ENCODE measurements at places on chromosomes 3 and 15.
A peak's percentile ranks its signal among the peaks of the same experiment; 100 is the strongest.

DNA sequence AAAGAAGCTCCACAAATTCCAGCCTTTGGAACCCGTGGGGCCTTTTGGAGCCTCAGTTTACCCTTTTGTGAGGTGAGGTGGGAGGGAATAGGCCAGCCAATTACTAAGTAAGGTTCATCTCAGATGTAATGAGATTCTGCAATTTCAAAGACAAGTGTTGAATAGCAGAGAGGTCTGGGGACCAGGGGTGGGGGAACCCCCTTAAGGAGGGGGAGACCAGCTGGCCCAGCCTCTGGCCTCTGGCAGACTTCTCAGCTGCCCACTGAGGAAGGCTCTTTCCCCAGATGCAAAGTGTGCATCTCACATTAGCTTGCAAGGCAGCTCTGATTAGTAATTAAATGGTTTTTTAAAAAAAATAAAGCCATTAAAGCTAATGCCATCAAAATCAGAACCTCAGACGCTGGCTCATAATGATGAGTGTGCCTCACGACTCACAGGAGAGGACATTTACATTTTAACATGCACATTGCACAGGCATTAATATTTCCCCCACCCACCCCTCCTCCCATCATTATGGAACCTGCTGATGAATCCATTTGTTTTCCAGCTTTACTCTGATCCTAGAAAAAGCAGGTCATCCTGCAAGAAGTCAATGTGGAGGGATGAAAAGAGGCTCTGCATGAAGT is 176.7 kb upstream of the TLE3 start:
- DNase-seq: no peak

DNA sequence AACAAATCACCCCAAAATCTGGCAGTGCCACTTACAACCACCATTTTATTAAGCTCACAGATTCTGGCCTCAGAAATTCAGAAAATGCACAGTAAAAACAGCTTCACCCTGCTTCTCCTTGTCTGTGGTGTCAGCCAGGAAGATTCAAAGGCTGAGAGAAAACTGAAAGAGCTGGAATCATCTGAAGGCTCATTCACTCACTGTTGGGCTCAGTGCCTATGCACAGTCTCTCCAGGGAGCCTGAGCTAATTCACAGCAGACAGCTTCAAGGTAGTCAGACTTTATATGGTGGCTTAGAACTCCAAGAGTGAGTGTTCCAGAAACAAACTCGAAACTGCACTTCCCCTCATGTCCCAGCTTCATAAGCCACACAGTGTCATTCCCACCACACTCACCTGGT is 16.5 kb upstream of the PLOD2 start:
- peak; percentile 18 for DNase-seq

GRCh38 chr3:134197681-134198261 is 52.9 kb downstream of the RYK start:
- no peak for DNase-seq

- no peak for DNase-seq
Measured at GRCh38 chr3:3053974-3054373, 56.2 kb downstream of the IL5RA start.

DNA sequence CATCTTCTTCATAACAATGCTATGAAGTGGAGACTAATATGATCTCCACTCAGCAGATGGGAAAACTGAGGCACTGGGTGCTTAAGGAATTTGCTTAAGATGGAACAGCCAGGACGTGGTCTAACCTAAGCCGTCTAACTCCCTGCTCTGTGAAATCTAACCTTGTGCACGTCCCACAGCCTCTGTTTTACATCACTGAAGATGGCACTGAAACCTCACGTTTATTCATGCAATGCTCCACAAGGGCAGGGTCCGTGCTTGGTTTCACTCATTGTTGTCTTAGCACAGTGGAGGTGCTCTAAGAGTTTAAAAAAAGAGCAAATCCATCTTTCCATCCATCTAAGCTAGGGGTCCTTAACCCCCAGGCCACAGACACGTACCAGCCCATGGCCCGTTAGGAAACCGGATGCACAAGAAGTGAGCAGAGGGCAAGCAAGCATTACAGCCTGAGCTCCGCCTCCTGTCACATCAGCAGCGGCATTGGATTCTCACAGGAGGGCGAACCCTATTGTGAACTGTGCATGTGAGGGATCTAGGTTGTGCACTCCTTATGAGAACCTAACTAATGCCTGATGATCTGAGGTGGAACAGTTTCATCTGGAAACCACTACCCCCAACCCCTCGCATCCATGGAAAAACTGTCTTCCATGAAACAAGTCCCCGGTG is 118.0 kb downstream of the FOXP1 start:
- DNase-seq: no peak

GRCh38 chr3:111577798-111578685 is 17.1 kb downstream of the ZBED2 start:
- no peak for DNase-seq

- no peak for DNase-seq
Measured at GRCh38 chr15:59398220-59398619, 25.5 kb upstream of the MYO1E start.

- no peak for DNase-seq
Measured at GRCh38 chr15:95304151-95304946, 1026.2 kb upstream of the NR2F2 start.

GRCh38 chr3:77887611-77888010 is 847.7 kb downstream of the ROBO2 start:
- DNase-seq: no peak
